ENCODE measurements at places on chromosomes 2 and 18.

GRCh38 chr18:48121752-48122151, 191.3 kb upstream of the SMAD2 start:
- no peak for DNase-seq

GRCh38 chr18:79480171-79481045, 84.7 kb downstream of the NFATC1 start:
- DNase-seq, result peak; percentile 55

DNA sequence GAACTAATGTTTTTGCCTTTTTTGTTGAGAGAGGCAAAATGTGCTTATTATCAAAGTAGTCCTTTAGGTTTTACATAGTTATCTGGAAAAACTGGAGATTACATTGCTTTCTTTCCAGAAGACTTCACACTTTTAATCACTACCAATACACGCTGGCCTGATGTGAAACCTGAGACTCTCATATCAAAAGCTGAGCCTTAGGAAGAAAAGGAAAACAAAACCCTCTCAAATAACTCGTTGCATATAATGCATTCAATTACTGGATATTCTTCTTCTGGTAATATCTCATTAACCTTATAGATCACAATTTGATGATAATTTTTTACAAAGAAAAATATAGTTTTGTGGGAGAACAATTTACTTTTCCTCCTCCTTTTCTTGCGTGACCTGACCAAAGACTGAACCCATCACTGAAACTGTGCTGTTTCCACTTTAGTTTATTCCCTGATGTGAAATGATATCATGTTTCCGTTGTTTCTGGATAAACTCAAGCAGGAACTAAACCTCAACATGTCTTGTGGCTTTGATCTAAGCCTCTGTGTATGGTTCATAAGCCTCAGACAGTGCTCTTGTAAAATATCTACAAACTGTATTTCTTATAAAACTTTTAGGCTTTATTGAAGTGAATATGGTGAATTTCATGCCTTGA, 332.4 kb downstream of the GULP1 start:
- no peak for DNase-seq

GRCh38 chr2:96847586-96847985, 3.8 kb upstream of the ANKRD23 start:
- no peak for DNase-seq

DNA sequence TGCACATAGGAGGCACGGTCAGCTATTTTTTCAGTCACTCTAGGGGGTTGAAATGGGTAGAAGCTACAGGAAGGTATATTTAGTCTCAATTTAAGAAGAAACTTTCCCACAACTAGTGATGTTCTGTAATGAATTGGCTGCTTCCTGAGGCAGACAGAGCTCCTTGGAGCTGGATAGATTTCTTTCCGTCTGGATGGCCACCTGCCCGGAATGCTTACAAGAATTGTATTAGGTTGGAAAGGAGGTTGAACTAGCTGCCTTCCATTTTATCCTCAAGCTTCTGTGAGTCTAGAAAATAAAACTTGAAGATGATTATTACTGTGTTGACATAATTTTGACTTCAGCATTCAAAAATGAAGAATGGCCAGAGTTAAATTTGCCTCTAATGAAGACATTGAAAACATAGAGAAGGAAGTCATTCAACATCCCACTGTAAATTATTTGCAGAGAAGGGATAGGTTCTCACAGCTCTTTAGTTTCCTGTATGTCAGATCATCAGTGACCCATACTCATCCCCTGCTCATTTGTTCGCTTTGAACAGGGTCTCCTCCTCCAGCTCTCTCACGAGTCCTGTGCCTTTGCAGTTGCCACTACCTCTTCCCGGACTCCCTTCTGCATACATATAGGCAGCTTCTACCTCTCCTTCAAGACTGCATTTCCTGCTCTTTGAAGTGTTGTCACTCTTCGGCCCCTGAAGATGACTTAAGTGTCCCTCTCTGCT, 88.8 kb downstream of the CRIM1 start:
- DNase-seq, result no peak

GRCh38 chr18:79764131-79764530, 33.6 kb upstream of the KCNG2 start:
- DNase-seq, result no peak

- DNase-seq, result no peak
These were observed 128.5 kb upstream of the SH3BP4 start for GRCh38 chr2:234823196-234823876.

GRCh38 chr18:58525517-58525916, 103.4 kb downstream of the ALPK2 start:
- no peak for DNase-seq

DNA sequence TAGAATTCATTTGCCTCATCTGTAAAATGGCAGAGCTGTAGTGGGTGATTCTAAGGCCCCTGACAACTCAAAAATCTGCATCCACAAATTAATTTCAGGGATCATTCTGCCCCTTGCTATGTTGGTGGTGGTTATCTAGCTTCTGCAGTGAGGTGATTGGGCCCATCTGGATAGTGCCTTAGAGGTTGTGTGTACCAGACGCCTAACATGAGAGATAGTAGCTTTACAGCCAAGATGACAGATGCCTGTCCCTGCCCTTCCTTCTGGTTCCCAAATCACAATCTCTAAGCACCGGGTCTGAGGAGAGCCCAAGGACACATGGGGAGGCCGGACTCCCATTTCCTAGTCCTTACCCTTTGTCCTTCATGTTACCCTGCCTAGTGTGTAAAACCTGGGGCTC, 51.1 kb upstream of the TNP1 start:
- no peak for DNase-seq

GRCh38 chr2:48693066-48693465, 62.5 kb downstream of the LHCGR start:
- DNase-seq, result no peak

DNA sequence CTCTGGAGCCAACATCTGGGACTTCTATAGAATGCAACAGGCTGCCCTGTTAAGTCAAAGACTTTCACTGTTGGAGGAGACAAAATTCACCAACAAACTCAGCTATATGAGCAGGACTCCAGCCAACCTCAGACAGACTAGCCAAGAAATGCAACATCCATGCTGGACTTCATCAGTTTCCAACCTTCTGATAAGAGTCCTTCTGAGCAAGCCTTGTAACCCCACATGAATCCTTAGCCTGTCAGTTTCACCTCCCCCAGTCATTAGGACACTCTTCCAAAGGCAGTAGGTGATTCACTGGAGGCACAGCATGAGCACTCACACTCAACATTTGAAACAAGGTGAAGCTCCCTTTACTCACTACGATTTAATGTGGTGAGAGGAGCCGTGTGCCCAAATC, 5.8 kb downstream of the TBC1D8 start:
- no peak for DNase-seq

- no peak for DNase-seq
These were observed 238.8 kb downstream of the IKZF2 start for GRCh38 chr2:212912445-212913103.

- DNase-seq, result peak; percentile 78
These were observed 163.4 kb downstream of the LDLRAD4 start for GRCh38 chr18:13381944-13382365.

GRCh38 chr18:76468345-76469304, 26.4 kb downstream of the ZNF516 start:
- DNase-seq, result no peak

DNA sequence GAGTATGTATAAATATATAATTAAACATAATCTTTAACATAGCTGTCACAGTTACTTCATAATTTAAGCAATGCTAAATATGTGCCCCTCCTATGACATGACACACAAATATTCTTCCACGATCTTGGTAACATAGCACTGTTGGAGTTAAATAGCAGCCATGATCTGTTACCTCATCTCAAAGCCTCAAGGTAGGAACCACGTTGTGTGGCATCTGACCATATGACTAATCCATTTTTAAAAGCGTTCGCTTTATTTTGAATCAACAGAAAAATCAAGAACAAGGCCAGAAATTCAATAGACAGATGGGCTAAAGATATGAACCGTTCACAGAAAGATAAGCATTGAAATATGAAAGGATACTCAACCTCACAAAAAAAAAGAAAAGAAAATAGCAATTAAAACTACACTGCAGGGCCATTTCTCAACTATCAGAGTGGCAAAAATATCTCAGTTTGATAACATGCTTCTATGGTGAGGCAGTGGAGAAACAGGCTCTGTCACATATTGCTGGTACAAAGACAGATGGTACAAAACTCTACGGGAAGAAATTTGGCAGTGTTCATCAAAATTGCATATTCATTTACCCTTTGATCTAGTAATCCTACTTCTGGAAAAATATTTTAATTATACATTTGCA, 105.9 kb downstream of the TMX3 start:
- no peak for DNase-seq

GRCh38 chr18:3541549-3542386, 91.8 kb downstream of the TGIF1 start:
- no peak for DNase-seq

GRCh38 chr18:40883271-40883670, 1071.8 kb upstream of the PIK3C3 start:
- no peak for DNase-seq

GRCh38 chr18:70705831-70706416, 417.1 kb downstream of the SOCS6 start:
- no peak for DNase-seq

DNA sequence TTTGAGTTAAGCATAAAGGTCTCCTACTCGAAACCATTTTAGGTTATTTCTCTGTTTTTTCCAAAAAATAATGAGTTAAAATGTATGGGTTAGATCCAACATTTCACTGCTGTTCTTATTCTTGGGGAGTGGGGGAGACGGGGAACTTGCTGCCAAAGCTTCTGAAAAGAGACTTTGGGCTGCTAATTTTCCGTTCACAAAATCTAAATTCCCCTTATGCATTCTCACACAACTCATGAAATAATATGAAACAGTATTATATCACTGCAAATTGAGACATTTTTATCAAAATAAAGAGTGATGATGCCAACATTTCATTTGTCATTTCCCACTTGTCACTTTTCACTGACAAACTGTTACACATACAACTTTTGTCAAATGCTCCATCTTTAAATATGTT, 7.8 kb downstream of the SATB2 start:
- no peak for DNase-seq

DNA sequence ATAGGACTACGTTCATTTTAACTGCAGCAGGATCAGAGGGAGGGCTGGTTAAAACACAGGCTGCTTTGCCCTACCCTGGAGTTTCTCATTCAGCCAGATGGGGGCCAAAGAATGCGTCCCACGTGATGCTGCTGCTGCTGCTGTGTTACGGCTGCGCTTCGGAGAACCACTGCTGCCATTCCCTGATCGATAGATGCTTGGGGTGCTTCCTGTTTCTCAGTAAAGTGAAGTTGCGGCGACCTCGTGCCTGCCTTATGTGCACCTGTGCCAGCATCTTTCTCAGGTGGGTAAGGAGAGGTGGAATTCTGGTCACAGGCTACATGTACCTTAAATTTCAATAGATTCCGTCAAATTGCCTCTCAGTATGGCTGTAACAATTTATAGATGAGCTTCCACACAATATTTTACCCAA, 24.7 kb upstream of the TOGARAM2 start:
- DNase-seq, result no peak

GRCh38 chr2:97718942-97719341, 5.6 kb downstream of the ZAP70 start:
- DNase-seq, result peak; percentile 25

DNA sequence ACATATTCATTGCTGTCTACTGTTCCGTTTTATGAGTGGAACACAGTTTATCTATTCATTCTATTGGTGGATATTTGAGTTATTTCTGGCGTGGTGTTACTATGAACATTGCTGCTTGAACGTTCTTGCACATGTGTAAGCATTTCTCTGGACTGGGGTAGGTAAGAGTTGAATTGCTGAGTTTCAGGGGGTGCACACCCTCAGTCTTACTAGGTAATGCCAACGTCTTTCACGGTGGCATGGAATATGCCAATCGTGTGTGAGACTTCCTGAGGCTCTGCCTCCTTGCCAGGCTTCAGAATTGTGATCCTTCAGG, 56.4 kb upstream of the TXNDC2 start:
- no peak for DNase-seq

DNA sequence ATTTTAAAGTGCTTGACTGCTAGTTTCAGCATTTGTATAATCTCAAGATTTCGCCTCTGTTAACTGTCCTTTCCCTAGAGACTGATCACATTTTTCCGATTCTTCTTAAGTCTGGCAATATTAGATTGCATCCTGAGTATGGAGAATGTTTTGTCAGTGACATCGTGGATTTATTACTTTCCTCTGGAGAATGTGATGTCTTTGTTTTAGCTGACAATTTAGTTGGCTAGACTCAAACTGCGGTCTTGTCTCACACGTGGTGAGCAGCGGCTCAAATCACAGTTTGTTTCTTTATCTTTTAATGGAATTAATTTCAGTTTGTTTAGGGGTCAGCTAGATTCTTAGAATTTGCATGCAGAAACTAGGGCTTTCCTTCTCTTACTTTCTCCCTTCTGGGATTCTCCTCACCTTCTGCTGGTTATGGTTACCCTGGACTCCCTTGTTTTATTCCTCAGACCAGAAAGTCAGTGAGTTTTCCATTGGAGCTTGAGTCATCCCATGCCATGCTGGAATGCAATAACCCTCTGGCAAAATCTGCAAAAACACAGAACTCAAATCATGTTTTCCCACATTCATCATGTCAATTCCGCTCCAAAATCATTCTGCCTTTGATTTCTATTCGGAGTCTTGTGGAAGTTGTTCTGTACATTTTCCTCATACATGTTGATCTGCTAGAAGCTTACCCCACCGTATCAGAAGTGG, 327.2 kb upstream of the TRIB2 start:
- DNase-seq, result no peak

DNA sequence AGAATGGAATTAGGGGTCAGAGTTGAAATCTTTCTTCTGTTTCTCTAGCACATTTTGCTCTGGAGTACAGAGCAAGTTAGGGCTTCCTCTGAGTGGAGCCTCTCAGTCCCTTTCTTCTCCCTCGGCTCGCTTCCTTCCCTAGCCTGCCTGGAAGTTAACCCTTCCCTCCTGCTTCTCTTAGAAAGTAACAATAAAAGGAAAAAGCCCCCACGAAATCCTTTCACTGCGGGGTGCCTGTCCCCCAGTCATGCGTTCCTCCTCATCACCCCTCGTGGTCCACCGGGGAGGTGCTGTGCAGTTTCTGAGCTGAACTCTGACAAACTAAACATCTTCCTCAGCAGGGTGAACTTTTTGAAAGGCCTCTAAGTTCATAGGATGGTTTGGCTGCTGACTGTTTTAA, 2.0 kb downstream of the IGFBP2 start:
- DNase-seq, result no peak

DNA sequence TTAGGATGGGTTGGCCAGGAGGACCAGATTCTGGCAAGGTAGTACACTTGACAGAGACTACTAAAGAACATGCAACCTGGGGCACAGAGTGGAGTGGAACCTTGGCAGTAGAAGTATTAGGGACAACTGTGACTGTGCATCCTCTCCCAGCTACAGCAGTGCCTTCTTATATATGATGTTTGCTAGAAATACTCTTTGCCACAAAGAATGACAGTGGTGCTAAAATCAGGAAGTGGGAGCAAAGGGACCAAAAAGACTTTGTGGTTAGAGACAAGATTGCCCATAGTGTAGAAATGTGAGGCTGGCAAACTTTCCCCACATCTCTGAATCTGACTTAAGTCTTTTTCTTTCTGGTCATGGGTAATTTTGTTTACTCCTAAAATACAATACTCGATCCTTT, 9.4 kb upstream of the SLC38A11 start:
- no peak for DNase-seq

DNA sequence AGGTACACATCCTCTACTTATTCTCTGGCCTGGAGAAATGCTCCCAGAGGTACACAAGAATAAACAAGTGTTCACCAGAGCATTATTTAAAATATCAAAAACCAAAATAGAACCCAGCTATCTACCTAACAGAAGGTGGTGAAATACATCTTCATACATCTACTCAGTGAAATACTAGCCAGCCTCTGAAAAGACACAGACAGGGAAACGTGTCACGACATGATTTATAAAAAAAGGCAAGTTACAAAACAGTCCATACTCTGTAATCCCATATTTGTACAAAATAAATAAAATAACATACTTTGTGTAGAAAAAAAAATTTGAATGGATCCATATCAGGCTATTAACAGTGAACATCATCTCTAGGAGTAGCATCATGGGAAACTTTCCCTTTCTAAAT, 38.2 kb downstream of the KANSL3 start:
- no peak for DNase-seq
